ENCODE measurements at places on chromosomes 3 and 15.

- DNase-seq, result no peak
- H3K4me3 ChIP-seq, result no peak overlapping the region
- H3K36me3 ChIP-seq, result peaks cover 4% of the 10 kb centered on the region
- H3K4me1 ChIP-seq, result peaks cover 24% of the 10 kb centered on the region
- H3K27ac ChIP-seq, result no peak overlapping the region
Measured at GRCh38 chr15:67186226-67186649, 68.2 kb downstream of the AAGAB start.

DNA sequence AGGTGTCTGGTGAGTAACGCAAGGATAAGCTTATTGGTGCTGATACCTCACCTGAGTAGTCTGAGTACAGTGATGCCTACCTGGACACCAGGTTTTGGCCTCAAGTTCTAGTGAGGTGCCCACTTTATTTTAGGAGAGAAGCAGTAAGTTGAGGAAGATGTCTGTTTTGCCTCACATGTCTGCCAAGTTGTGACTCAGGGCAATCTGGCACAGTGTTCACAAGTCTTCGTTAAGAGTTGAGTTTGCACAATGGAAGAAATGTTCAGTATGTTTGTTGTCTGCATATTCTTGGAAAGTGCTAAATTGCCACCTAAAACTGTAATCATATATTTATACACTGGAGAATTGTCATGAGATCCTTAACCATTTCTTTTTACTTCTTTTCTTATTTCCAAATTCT is 122.2 kb downstream of the KCNH8 start:
- H3K4me3 ChIP-seq, result no peak overlapping the region
- H3K27ac ChIP-seq, result no peak overlapping the region
- H3K4me1 ChIP-seq, result no peaks in the 10 kb centered on the region
- no peaks in the 10 kb centered on the region for H3K36me3 ChIP-seq

DNA sequence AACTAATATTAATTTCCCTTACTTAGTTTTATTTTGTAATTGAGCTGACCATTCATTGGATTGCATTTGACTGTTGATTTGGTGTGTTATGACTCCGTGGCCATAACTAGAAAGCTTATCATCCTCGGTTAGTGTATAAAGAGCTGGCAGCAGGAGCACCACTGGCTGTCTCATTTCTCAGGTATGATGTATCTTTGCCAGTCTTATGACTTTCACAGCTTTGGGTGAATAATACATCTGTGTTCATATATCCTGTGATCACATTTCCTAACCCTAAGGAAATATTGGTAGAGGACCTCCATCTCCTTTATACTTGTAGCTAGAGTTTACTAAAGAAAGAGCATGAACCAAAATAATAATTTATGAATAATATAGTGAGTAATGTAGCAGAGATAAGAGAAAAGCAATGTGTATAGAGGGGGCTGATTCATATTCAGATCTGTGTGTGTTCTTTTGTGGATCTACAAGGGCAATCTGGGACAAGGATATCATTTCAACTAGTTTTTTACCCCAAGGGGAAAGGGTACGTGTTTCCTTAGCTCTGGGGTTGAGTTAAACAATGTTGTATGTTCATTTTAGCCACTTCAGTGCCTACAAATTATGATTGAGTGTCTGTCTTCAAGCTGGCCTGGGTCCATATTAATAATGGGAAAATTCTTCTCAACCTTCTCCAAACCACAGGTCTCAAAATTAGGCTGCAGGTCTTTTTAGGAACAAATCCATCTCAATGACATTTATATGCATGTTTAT is 901.7 kb downstream of the NTRK3 start:
- H3K27ac ChIP-seq, result peak overlapping the region; percentile 43
- DNase-seq, result no peak
- peaks cover 6% of the 10 kb centered on the region for H3K4me1 ChIP-seq
- no peaks in the 10 kb centered on the region for H3K36me3 ChIP-seq

GRCh38 chr15:54101664-54102270 is 123.5 kb downstream of the UNC13C start:
- H3K27ac ChIP-seq, result no peak overlapping the region
- H3K4me1 ChIP-seq, result no peaks in the 10 kb centered on the region
- DNase-seq, result no peak
- no peaks in the 10 kb centered on the region for H3K36me3 ChIP-seq
- H3K4me3 ChIP-seq, result no peak overlapping the region

- H3K27ac ChIP-seq, result no peak overlapping the region
- DNase-seq, result no peak
- H3K4me1 ChIP-seq, result no peaks in the 10 kb centered on the region
- H3K4me3 ChIP-seq, result no peak overlapping the region
- H3K27me3 ChIP-seq, result no peaks in the 10 kb centered on the region
- H3K36me3 ChIP-seq, result no peaks in the 10 kb centered on the region
Measured at GRCh38 chr3:179045719-179046402, 25.7 kb downstream of the ZMAT3 start.

DNA sequence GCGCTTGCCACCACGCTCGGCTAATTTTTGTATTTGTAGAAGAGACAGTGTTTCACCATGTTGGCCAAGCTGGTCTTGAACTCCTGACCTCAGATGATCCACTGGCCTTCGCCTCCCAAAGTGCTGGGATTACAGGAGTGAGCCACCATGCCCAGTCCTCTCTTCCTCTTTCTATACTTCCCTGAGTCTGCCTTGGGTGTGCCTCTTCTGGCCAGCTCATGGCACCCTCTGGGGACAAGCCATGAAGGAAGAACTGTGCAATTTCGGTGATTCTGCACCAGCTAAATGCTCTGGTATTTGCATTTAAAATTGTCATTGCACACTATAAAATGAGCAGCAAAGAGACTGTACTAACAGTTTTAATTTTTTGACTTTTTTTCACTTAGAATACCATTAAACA is 66.6 kb downstream of the IL20RB start:
- no peak overlapping the region for H3K4me3 ChIP-seq
- H3K4me1 ChIP-seq, result no peaks in the 10 kb centered on the region
- H3K27ac ChIP-seq, result no peak overlapping the region

- no peak overlapping the region for H3K4me3 ChIP-seq
- H3K27me3 ChIP-seq, result no peaks in the 10 kb centered on the region
- H3K4me1 ChIP-seq, result peaks cover 65% of the 10 kb centered on the region
- peak overlapping the region; percentile 82 for H3K27ac ChIP-seq
- peak; percentile 68 for DNase-seq
- no peaks in the 10 kb centered on the region for H3K36me3 ChIP-seq
Measured at GRCh38 chr15:67125589-67126502, 60.4 kb downstream of the SMAD3 start.

DNA sequence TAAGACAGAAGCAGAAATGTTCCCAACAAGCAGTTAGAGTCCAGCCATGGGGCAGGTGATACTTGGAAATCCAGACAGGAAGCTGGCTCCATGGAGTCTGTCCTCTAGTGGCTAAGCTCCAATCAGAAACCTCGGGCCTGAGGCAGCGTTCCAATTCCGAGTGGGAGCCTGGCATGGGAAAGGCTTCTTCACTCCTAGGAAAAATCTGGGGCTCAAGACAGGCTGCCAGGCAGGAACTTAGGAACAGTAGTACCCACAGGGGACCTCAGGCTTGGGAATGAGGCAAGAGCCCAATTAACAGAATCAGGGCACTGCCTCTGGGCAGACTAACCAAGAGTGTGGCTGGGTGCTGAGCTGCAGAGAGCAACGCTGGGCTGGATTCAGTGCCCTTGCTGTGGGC is 6.2 kb upstream of the ATP13A4 start:
- no peaks in the 10 kb centered on the region for H3K27me3 ChIP-seq
- no peak overlapping the region for H3K4me3 ChIP-seq
- H3K4me1 ChIP-seq, result no peaks in the 10 kb centered on the region
- no peak overlapping the region for H3K27ac ChIP-seq

- no peaks in the 10 kb centered on the region for H3K36me3 ChIP-seq
- H3K4me3 ChIP-seq, result no peak overlapping the region
- H3K27me3 ChIP-seq, result no peaks in the 10 kb centered on the region
- DNase-seq, result no peak
- no peaks in the 10 kb centered on the region for H3K4me1 ChIP-seq
Measured at GRCh38 chr3:193389335-193389734, 10.8 kb upstream of the ATP13A5 start.

DNA sequence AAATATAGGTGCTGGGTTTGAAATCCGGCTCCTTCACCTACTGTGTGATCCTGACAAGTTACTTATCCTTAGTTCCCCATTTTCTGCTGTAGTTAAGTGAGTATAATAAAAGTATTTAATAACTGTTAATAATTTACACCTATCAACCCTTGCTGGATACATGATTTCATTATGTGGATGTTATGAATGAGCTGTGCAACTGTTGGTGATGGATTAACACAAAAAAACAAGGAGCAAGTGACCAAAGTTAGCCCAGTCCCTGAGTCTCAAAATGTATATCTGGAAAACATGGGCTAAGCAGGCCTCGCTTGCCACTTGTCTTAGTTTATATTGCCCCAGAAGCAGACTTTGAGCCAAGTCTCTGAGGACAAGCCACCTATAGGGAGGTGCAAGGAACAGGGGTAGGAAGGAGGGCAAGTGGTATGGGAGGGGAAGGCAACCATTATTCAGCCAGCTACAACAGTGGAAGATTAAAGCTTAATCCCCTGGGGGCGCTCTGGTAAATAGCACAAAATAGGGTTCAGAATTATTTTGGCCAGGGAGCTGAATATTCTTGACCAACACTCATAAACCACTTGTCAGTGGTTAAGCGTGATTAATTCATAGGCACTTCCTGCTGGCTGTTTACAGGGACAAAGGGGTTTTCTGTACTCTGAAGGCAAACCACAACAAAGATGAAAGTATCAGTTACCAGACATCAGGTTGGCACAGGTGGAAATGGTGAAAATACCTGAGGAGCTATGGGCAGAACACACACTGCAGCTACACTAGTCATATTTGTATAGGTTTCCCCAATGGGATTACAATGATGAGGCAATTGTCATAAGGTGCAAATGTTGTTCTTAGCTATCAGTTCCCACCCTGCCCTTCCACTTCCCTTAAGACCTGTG is 76.2 kb downstream of the TRIM42 start:
- no peak overlapping the region for H3K27ac ChIP-seq
- H3K4me1 ChIP-seq, result no peaks in the 10 kb centered on the region
- no peak overlapping the region for H3K4me3 ChIP-seq
- peaks cover 10% of the 10 kb centered on the region for H3K27me3 ChIP-seq

GRCh38 chr15:39444735-39445470 is 136.0 kb upstream of the THBS1 start:
- no peaks in the 10 kb centered on the region for H3K4me1 ChIP-seq
- no peaks in the 10 kb centered on the region for H3K36me3 ChIP-seq

DNA sequence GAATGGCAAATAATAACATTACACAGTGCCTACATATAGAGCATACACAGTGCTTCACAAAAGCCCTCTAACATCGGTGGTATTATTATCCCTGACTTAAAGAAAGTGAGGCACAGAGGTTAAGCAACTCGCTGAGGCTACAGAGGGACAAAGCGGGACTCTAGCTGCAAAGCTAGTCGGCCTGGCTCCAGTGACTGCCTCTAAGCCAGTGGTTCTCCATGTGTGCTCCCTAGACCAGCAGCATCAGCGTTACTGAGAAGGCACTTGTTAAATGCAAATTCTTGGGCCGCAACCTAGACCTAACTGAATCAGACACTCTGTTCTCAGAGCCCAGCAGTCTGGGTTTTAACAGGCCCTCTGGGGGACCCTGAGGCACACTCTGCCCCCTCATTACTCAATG is 33.1 kb upstream of the LIPC start:
- peaks cover 7% of the 10 kb centered on the region for H3K4me1 ChIP-seq
- H3K36me3 ChIP-seq, result no peaks in the 10 kb centered on the region

- H3K27me3 ChIP-seq, result no peaks in the 10 kb centered on the region
- DNase-seq, result no peak
- no peak overlapping the region for H3K4me3 ChIP-seq
- peaks cover 51% of the 10 kb centered on the region for H3K4me1 ChIP-seq
- no peaks in the 10 kb centered on the region for H3K36me3 ChIP-seq
- peak overlapping the region; percentile 89 for H3K27ac ChIP-seq
Measured at GRCh38 chr15:75661756-75662140, 14.0 kb downstream of the SNX33 start.

DNA sequence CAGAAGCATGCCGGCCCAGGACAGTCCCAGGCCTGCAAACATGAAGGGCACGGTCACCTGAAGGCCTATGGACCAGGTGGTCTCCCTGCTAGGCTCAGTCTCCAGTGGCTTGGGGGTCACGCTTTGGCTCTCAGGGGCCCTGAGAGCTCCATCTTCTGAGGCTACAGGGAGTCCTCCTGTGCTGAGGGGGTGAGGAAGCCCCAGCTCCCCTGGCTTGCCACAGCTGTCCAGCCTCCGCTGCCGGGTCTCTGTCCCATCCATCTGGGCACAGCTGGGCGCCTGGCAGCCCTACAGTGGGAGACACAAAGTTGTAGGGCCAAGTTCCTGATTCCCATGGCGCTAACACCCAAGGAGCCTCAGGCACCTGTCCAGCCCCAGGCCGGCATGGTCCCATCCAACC is 16.0 kb downstream of the SLC41A3 start:
- H3K27me3 ChIP-seq, result no peaks in the 10 kb centered on the region
- H3K4me1 ChIP-seq, result no peaks in the 10 kb centered on the region
- DNase-seq, result no peak
- no peak overlapping the region for H3K4me3 ChIP-seq
- no peak overlapping the region for H3K27ac ChIP-seq

GRCh38 chr3:190575437-190576185 is 61.7 kb downstream of the IL1RAP start:
- H3K27ac ChIP-seq, result no peak overlapping the region
- H3K27me3 ChIP-seq, result no peaks in the 10 kb centered on the region
- no peak for DNase-seq
- no peaks in the 10 kb centered on the region for H3K36me3 ChIP-seq

DNA sequence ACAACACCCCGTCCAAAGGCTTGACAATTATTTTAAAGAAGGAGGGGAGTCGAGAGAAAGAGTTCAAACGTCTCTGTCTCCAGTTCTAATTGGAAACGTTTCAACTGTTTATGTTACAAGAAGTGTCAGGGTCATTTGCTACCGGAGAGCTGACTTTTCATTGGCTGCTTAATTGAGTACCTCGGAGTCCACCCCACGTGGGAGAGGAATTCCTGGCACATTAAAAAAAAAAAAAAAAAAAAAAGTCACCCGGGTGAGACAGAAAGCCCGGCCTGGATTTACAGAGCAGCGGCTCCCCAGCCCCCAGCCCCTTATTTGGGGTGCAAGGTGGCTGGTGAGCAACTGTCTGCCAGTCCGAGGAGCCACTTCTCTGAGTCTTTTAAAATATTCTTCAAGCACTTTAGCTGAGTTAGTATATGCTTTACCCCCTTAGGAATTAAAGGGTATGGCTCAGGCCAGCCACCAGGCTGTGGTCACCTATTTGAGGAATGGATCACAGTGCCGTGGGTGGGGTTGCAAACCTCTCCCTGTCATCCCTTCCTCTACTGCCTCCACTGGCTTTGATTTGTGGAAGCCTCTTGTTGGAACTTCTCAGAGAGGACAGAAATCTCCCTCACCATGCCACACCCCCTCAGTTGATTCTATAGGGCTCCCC is 3.9 kb upstream of the TLE3 start:
- DNase-seq, result peak; percentile 89
- H3K36me3 ChIP-seq, result no peaks in the 10 kb centered on the region
- peaks cover 25% of the 10 kb centered on the region for H3K4me1 ChIP-seq
- no peak overlapping the region for H3K4me3 ChIP-seq

GRCh38 chr15:71448688-71449114 is 333.4 kb downstream of the THSD4 start:
- no peak overlapping the region for H3K4me3 ChIP-seq
- H3K27me3 ChIP-seq, result no peaks in the 10 kb centered on the region
- peaks cover 8% of the 10 kb centered on the region for H3K4me1 ChIP-seq
- peak overlapping the region; percentile 12 for H3K27ac ChIP-seq
- DNase-seq, result peak; percentile 78

Data from hepatocyte (in vitro differentiated cells).